ENCODE measurements at places on chromosomes 7 and 10.

DNA sequence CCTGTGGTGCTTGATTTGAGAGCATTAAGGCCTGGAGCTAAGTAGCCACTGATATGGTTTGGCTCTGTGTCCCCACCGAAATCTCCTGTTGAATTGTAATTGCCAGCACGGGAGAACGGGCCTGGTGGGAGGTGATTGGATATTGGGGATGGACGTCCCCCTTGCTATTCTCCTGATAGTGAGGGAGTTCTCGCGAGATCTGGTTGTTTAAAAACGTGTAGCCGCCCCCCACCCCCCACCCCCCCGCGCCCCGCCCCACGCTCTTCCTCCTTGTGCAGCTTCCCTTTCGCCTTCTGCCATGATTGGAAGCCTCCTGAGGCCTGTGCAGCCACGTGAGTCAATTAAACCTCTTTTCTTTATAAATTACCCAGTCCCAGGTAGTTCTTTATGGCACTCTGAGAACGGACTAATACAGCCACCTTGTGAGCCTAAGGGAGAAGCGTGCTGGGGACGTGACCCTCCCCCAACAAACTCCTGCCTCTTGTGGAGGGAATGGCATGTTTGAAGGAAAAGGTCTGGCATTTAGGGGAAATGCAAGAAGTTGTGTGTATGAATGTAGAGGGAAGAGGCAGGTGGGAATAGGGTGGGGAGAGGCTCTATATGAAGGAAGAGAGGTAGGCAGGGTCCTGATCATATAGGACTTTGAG lies 118.0 kb upstream of the KMT2C start:
- DNase-seq: no peak

DNA sequence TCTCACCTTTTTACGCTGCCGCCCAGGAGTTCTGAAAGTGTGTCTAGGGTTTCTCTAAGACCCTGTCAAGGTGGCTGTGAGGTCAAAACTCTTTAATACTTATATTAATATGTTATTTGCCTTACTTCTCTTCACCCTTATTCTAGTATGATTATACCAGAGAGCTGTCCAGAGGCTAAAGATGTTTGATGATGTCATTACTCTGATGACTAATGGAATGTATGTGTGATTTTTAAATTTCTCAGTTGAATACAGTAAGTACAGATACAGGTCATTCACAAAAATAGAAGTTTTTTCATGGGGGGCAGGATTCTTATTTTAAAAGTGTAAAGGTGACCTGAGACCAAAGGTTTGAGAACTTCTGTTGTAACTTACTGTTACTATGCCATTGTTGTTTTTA lies 150.6 kb upstream of the FOXP2 start:
- DNase-seq: no peak

DNA sequence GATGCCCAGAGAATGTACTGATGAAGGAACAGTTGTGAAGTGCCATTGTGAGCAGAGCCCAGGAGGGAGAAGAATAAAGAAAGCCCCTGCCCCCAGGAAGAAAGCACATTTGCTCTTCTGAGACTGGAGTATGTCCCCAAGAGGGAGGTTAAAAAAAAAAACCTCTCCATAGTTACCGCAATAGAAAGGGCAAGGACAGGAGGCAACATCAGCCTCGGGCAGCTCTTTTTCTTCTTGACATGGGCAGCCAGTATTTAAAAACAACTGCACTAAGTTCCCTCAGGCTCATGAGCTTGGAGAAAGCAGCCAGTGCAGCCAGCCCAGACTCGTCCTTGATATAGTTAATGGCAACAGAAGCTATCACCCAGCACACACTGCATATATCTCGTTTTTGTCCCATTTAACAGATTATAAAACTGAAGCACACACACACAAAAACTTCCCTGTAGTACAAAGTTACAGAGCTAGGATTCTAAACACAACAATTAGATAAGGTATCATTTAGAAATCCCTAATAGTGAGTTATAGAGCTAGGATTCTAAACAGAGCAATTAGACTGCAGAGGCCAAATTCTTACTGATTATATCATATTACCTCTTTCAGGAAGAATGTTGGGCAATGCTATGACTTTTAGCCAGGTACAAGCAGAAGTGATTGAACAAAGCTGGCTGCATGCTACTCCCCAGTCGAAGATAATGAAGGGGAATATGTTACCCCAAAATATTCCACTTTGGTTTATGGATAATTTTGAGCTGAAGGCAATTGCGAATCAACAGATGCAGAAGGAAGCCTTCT lies 823.5 kb downstream of the GRID1 start:
- DNase-seq: no peak

DNA sequence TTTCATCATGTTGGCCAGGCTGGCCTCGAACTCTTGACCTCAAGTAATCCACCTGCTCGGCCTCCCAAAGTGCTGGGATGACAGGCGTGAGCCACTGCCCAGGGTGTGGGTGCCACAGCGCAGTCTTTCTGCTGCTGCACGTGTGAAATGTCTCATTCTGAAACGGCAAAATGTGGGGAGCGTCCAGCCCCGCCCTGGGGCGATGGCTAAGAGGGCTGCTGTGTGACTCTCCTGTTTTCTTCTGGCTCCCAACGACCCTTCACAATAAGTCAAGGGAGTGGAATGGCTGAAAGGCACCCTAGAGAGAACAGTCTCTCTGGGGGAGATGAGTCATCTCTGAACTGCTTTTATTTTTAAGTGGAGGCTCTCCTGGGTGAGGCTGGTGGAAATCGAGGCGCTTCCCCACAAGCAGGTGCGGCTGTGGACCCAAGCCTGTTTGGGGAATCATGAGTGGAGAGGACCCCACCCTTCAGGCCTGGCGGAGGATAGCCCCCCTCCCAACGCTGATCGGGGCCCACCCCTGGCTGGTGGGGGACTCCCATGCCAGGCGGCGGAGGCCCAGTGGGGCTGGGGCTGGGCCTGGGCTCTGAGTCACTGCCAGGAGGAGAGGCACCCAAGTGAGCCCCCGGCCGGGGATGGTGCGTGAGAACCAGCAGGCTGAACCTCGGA lies 18.0 kb downstream of the ADAP1 start:
- DNase-seq: no peak

DNA sequence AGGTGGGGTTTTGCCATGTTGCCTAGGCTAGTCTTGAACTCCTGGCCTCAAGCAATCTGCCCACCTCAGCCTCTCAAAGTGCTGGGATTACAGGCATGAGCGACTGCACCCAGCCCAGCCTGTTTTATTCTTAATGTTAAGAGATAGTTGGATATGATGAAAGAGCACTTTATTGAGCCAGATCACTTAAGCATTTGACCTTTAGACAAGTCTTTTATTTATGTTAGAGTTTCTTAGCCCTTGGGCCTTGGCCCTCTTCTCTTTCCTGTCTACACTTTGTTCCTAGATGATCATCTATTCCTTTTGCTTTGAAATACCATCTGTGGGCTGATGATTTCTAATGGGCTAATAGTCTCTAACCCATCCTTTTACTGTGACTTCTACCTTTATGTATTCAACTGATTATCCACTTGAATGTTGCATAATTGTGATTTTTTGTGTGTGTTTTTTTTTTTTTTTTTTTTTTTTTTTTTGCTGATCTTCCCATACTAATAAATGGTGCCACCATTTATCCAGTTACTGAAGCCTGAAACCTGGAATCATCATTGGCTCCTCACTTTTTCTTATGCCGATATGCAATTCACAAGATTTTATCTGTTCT lies 34.8 kb downstream of the BTRC start:
- DNase-seq: no peak

GRCh38 chr10:43295436-43295835 lies 28.6 kb upstream of the RASGEF1A start:
- DNase-seq: no peak

- DNase-seq: no peak
These were observed 37.2 kb upstream of the BMPER start for GRCh38 chr7:33868166-33868565.

- DNase-seq: no peak
These were observed 243.9 kb downstream of the REEP3 start for GRCh38 chr10:63765126-63765525.

- no peak for DNase-seq
These were observed 153.8 kb upstream of the TNS3 start for GRCh38 chr7:47735431-47736345.

DNA sequence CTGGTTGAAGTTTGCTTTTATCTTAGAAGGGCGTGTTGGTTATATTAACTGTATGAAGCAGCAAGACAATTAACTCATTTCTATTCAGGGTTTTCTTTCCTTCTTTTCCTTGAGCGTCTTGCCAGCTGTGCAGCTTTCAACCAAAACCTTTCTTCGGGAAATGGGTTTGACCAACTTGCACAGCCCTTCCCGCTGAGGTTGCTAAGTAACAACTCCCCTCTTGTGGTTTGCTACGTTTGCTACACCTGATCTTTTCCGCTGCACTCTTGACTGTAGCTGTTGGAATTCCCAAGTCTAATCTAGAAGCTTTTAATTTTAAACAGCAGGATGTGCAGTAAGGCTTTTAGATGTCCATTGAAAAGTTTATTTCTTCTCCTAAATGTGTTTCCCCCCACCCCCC lies 116.9 kb downstream of the CDCA7L start:
- no peak for DNase-seq

GRCh38 chr10:125004571-125005311 lies 62.8 kb downstream of the ZRANB1 start:
- no peak for DNase-seq

DNA sequence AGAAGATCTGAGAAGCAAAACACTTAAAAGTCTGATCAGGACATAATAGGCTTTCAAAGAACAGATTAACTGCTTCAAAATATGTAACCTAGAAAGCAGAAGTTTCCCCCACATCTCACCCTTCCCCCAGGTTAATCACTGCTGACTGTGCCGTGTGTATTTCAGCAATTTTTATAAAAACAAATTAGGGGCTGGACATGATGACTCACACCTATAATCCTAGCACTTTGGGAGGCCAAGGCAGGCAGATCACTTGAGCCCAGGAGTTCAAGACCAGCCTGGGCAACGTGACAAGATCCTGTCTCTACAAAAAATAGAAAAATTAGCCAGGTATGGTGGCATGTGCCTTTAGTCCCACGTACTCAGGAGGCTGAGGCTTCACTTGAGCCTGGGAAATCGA lies 67.6 kb upstream of the GATA3 start:
- no peak for DNase-seq

- DNase-seq: no peak
These were observed 31.0 kb downstream of the SLIT1 start for GRCh38 chr10:97154781-97155180.

DNA sequence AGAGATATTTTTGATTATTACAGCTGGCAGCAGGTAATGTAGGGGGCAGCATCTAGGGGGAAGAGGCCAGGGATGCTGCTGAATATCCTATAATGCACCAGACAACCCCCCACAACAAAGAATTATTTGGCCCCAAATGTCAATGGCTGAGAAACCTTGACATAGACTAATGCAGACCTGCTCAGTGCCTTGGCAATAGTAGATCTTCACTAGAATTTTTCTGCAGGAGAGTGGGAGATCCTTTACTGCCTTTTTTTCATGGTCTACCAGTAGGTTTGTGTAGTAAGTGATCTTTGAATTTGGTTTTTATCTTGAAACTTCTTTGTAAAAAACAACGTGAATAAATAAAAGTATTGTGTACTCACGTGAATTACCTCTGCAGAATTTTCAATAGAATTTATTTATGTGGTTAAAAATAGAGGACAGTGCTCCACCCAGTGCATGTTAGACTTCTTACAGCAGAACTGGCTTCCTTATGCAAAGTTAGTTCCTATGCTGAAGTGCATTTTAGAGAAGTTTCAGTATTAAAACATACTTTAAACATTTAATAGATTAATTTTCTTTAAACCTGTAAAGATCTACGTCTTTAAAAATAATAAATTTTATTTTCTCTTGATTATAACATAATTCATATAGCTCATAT lies 199.6 kb upstream of the HDAC9 start:
- DNase-seq: no peak

- no peak for DNase-seq
These were observed 21.5 kb upstream of the INPP5A start for GRCh38 chr10:132515811-132516726.

GRCh38 chr10:75770626-75771081 lies 339.2 kb downstream of the LRMDA start:
- no peak for DNase-seq

GRCh38 chr7:65926588-65926987 lies 53.7 kb downstream of the VKORC1L1 start:
- no peak for DNase-seq
